ENCODE measurements at places on chromosomes 5 and 9.
A peak's percentile ranks its signal among the peaks of the same experiment; 100 is the strongest.

DNA sequence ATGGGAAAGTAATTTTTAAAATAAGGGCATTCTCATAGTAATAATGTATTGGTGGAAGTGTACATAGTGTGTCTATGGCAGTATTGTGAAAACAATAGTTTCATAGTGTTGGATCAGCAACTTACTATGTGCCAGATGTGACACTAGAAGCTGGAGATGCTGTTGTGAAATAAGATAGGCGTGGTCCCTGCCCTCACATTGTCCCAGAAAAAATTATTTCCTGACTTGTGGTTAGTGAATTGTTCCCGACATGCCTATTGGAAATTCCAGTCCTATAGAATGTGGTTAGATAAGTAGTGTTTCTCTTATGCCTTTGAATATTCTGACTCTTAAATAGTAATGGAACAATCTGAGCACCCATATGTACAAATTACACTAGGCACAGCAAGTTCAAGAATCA lies 55.3 kb upstream of the MTAP start:
- DNase-seq, result no peak

DNA sequence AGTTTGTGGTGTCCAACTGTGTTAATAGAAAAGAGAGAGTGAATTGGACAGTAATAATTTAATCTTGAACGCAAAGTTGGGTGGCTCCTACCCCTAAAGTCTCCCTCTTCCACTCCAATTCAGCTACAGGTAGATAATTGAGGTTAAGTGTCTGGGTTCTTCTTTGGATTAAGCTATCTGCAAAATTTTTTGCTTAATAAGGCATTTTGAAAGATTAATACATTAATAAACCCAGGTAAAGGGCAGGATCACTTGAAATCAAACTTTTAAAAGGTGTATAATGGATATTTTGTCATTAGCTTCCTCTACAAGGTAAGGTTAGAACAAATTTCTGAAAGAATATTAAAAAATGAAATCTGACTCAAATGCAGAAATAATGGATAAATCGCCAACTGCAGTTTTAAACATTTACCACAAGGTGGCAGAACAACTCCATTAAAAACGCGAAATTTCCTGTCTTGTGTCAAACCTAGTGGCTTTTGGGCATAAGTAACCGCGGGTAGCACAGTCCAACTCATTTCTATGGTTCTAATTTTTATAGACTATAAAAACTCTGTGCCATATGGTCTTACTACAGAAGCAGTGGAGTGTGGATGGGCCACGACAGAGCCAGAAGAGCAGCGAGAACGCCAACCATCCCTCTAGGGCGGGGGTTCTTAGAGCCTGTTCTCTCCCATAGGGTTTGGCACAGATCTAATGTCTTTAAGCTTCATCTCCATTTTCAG lies 276.5 kb downstream of the ARHGEF28 start:
- DNase-seq, result peak; percentile 78

DNA sequence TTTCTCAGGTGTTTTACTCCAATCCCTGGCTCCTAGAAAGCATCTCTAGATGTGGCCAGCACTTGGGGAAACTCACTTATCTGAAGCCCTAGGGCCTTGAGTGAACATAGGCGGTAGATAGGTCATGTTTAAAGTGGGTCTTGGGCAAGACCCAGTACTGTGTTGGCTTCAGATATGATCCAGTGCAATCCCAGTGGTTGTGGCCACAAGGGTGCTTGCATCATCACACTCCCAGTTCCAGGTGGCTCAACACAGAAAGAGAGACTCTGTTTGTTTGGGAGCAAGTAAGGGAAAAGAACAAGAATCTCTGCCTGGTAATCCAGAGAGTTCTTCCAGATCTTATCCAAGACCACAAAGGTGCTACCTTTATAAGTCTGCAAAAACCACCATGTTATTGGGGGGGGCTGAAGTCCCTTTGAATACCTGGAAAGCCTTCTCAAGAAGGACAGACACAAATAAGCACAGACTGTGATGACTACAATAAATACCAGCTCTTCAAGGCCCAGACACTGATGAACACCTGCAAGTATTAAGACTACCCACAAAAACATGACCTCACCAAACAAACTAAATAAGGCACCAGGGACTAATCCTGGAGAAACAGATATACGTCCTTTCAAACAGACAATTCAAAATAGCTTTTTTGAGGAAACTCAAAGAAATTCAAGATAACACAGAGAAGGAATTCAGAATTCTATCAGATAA lies 114.7 kb downstream of the LURAP1L start:
- DNase-seq, result no peak

DNA sequence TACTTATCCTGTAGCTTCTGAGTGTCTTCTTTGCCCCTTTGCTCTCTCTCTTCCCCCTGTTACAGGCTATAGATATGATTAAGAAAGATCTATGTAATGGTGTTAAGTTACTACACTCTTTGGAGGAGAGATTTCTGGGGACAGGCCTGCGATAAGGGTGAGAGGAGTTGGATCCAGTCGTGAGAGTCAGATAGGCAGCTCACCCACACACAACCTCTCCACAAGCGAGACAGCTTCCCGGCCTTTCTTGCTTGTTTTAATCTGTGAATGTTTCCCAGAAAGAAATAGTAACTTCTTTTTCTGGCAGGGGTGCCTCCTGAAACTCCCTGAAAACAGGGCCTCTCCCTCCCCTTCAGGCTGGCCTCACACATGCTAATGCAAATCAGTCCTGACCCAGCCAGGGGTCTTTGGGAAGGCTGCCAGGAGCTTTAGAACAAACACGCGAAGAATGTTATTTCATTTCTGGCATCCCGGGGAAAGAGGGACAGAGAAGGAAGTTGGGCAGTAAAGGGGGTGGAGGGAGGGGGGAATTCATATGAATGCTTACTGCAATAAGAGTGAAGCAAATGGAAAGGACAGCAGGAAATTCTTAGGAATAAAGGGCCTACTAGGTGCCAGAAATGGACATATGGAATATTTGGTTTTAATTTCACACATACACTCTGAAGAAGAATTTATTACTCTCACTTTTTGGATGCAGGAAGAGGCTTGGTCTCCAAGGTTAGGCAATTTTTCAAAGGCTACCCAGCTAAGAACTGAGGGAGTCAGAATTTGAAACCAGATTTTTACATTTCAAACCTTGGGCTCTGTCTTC lies 215.8 kb upstream of the TRIM32 start:
- DNase-seq, result no peak

GRCh38 chr5:35320029-35320428 lies 89.7 kb upstream of the PRLR start:
- DNase-seq, result no peak

GRCh38 chr5:89849830-89850512 lies 559.6 kb downstream of the CETN3 start:
- peak; percentile 56 for DNase-seq

DNA sequence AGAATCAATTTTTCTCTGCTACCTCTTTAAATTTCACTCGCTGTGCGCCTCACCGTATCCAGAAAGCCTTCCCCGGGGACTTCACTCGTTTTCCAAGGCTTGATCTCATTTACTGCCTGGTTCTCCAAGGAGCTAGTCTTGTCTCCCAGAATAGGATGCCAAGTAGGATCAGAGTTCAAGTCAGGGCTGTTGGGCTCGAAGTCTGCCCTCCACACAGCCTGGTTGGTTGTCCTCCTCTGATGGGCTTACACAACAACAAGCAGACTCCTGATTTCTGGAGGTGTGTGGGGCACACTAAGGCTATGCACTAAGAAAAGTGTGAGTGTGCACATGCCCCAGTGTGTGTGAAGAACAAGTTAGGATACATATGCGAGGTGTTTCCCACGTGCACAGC lies 14.0 kb upstream of the TNIP1 start:
- peak; percentile 52 for DNase-seq

DNA sequence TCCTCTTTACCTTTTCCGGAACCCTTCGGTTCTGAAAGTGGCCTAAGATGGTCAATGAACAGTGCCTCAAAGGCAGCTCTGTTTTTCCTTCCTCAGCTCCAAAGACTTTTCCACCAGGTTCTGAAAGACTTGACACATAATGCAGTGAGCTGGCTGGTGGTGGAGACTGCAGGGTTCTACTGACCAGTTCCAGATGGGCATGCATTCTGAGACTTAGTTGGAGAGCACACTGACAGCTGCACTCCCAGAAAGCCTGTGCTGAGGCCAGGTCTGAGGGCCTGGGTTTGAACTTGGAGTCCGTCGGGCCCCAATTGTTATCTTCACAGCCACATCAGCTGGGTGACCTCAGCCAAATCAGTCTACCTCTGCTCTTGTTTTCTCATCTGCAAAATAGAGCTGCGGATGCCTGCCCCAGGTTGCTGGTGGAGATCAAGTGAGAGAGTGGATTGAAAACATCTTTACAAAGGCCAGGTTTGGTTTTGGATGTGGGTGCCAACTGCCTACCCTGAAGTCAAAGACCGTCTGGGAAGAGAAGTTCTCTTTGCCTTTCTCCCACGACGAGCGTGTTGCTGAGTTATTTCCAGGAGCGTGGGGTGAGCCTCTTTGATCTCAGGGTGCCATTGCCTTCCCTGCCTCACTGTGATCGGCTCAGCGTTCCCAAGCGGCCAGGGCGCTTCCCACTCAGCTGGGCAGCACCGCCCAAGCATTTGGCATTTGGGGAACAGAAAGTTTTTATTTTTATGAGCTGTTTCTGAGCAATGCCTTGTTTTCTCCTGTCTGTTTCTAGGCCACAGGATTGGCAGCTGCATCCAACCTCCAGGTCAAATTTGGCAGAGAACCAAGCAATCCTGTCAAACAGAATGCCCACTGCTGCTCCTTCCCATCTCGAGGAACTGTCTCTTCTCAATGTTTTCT lies 54.9 kb downstream of the RAD23B start:
- DNase-seq, result no peak

GRCh38 chr5:10441992-10442435 lies 335 bp downstream of the ROPN1L start:
- peak; percentile 19 for DNase-seq

- DNase-seq, result no peak
Observed at GRCh38 chr9:129666575-129666974, 1.1 kb downstream of the PRRX2 start.

- DNase-seq, result no peak
Observed at GRCh38 chr5:99771296-99771695, 763.9 kb upstream of the FAM174A start.

DNA sequence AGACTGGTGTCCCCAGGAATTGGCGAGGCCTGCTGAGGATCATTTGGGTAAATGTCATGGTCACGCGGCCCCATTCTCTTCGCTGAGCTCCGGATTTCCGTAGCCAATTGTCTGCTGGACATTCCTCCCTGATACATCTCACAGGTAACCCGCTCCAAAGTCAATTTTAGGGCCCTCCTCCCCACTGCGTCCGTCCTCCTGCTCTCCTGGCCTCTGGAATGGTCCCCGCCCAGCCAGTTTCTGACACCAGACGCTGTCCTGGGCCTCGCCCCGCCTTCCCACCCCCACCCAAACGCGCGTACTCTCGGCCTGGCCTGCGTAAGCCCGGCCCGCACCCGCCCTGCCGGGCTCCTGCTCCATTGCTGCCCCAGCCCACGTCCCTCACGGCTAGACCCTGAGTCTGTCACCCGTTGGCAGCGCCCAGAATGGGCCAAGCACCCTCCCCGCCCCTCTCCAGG lies 202.0 kb downstream of the AUH start:
- DNase-seq, result no peak

GRCh38 chr9:27340961-27341511 lies 44.1 kb upstream of the EQTN start:
- DNase-seq, result no peak

DNA sequence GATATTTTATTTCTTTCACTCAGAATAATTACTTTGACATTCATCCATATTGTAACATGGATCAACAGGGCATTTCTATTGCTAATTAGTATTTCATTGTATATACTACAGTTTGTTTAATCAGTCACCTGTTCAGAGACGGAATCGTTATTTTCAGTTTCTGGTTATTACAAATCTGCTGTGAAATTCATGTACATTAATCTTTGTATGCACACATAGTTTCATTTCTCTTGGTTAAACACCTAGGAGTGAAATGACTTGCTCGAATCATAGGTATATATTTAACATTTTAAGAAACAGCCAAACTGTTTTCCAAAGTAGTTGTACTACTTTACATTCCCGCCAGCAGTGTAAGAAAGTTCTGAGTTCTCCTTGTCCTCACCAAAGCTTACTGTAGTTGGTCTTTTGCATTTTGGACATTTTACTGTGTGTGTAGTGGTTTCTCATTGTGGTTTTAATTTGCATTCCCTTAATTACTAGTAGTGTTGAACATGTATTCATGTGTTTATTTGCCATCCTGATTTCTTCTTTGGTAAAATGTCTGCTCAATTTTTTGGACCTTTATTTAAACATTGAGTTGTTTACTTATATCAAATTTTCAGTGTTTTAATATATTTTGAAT lies 198.2 kb downstream of the SAXO1 start:
- peak; percentile 8 for DNase-seq

DNA sequence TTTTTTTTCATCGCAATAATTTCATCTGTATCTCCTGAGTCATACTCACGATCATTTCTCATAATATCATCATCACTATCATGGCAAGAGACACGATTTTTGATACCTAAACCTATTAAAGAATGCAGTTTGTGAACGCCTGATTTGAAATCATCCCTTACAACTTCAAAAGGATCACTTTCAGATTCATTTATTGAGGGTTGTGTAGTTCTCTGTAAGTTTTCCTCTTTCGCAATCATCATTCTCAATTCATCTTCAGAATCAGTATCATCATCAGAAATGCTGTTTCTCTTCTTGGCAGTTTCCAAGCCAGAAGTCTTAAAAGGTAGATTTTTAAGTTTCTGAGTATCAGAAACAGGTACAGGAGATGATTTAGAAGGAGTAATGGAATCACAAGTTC lies 9.7 kb downstream of the NOL8 start:
- no peak for DNase-seq

GRCh38 chr5:14172149-14172795 lies 29.1 kb downstream of the TRIO start:
- peak; percentile 84 for DNase-seq

- DNase-seq, result no peak
Observed at GRCh38 chr5:56319526-56320181, 86.5 kb upstream of the ANKRD55 start.

- peak; percentile 56 for DNase-seq
Observed at GRCh38 chr9:71897577-71897976, 13.4 kb downstream of the ABHD17B start.

- no peak for DNase-seq
Observed at GRCh38 chr5:163172540-163173338, 264.7 kb upstream of the CCNG1 start.

- DNase-seq, result peak; percentile 67
Observed at GRCh38 chr9:137286975-137287383, 9.5 kb downstream of the TOR4A start.

- no peak for DNase-seq
Observed at GRCh38 chr9:2083479-2083878, 68.3 kb downstream of the SMARCA2 start.

GRCh38 chr5:141517880-141518617 lies 29.2 kb downstream of the PCDHGC5 start:
- DNase-seq, result no peak

DNA sequence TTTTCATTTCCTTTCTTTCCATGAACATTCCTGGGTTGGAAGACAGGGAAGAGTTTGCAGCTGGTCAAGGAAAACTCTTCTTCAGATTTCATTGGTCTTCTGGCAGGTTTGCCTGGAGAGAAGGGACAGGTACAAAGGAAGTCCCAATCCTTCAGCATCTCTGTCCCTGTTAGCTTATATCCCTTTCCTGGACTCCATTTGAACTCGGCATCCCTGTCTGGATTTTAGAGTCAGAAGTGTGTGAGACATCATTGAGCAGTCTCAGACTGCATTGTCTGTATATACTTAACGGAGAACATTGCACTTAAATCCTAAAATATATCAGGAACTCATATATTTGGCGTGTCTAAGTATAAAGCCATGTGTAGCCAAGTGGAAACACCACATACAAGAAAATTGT lies 54.9 kb downstream of the ADGRV1 start:
- no peak for DNase-seq

GRCh38 chr9:32345243-32345642 lies 39.2 kb upstream of the ACO1 start:
- DNase-seq, result no peak

Data from GM12865 (cell line).